NCI-H1694 (cell line): ENCODE measurements at places on chromosomes 1 and 21.

DNA sequence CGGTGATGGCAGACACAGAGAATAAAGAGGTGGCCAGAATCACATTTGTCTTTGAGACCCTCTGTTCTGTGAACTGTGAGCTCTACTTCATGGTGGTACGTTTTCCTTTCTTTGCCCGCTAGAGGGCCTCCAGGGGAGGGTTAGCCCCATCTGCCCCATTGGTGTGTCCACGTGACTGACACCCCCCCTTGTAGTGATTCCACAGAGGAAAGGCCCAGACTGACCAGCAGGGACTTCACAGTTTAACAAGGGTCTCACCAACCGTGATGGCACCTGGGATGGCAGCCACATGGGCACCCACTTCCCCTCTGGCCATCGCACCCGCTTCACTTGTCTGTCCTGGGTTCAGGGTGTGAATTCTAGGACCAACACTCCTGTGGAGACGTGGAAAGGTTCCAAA is 22.3 kb upstream of the SARS1 start:
- DNase-seq = no peak

DNA sequence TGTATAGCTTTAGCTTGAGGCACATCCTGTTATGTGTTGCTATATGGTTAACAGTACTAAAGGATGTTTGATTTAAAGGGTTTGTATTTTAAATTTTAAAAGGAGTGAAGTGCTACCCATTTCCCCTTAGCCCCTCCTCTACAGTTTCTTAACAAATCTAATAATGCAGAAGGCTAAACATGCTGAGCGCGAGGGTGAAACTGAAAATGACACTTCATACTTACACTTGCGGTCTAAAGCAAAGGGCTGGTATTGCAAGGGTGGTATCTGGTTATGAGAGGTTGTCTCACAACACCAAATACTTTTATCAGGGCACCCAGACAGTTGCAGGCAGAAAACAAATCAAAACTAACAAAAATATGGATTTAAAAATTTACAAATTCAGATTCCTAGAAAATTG is 172.3 kb downstream of the SIPA1L2 start:
- DNase-seq = no peak

- DNase-seq = no peak
These were observed 125.6 kb downstream of the BARHL2 start for GRCh38 chr1:90591355-90591969.

DNA sequence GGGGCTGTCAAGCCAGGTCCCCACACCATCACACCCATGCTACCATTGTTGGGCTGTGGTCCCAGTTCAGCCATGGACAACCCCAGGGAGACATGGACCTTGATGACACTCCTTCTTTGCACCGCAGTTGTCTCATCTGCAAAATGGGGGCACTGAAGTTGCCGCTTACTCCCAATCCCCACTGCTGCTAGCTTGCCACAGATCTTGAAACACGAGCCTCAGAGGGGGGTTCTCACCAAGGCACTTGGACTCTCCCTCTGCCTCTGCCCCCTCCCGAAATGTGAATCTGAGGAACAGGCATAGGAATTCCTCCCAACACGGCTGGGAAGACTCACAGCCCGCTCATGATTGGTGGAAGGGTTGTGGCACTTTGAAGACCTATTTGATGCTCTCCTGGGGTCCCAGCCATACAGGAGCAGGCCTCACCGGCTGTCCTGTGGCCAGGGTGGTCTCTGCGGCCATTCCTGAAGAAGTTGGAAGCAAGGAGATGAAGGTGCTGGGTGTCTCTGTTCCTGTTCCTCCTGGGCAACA is 31.1 kb downstream of the RUNX3 start:
- DNase-seq = no peak

- no peak for DNase-seq
These were observed 17.4 kb downstream of the DNM3 start for GRCh38 chr1:171858696-171859095.

GRCh38 chr1:234777856-234778220 is 167.9 kb upstream of the IRF2BP2 start:
- no peak for DNase-seq

GRCh38 chr1:168386492-168386891 is 105.8 kb downstream of the TBX19 start:
- DNase-seq = no peak

GRCh38 chr21:16421965-16422364 is 692.2 kb downstream of the USP25 start:
- no peak for DNase-seq

- DNase-seq = no peak
These were observed 8.8 kb downstream of the NCMAP start for GRCh38 chr1:24564695-24565094.

- DNase-seq = no peak
These were observed 1.8 kb downstream of the SFT2D2 start for GRCh38 chr1:168227620-168228019.

GRCh38 chr1:157193702-157194391 is 55.7 kb upstream of the ETV3 start:
- DNase-seq = peak; percentile 56

GRCh38 chr1:28102189-28102588 is 13.8 kb upstream of the EYA3 start:
- no peak for DNase-seq

GRCh38 chr1:117070124-117070523 is 10.0 kb downstream of the TTF2 start:
- no peak for DNase-seq

- no peak for DNase-seq
These were observed 111.4 kb downstream of the SIK1 start for GRCh38 chr21:43315244-43316137.

- DNase-seq = no peak
These were observed 8.5 kb upstream of the B4GALT3 start for GRCh38 chr1:161185732-161186311.

GRCh38 chr1:100528871-100529270 is 9.1 kb upstream of the GPR88 start:
- DNase-seq = peak; percentile 86

- DNase-seq = no peak
These were observed 44.3 kb upstream of the BATF3 start for GRCh38 chr1:212743901-212744475.

GRCh38 chr1:206952171-206952570 is 5.9 kb upstream of the PIGR start:
- DNase-seq = no peak

DNA sequence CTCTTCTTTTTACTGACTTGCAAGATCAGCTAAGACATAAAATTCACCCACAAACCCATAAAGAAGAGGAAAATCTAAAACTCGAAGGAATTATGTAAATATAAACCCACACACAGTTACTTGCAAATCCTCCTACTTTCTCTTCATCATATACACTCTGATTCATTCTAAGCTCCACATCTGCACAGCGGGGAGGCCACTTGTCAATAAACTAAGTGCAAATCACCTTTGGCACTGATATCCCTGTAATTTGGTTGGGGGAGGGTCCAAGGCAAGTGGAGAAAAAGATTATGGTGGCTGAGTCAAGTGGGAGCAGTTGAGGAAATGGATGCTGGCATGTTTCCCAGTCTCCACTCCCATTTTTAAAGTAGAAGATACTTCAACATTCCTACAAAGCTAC is 596.5 kb downstream of the MATN1 start:
- no peak for DNase-seq

GRCh38 chr1:14513111-14513510 is 85.4 kb upstream of the KAZN start:
- DNase-seq = no peak

DNA sequence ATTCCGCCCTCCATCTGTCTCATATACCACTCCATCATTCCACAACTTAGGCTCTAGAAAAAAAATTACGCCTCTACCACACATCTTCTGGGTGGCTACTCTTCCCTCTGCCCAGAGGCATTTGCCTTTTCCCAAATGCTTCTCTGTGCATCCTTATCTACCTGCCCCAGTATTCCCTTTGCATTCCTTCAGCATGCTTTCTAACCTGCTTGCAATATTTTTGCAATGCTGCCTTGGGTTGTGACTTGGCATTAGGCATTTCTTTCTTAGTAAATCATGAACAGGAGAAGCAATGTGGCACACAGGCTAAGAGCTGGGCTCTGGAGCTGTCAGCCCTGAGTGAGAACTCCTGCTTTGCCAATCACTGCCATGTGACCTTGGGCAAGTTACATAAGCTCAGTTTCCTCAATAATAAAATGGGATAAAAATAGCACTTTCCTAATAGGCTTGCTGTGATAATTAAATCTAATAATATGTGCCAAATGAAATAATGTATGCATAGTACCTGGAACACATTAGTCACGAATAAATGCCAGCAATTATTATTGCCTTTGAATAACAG is 276.0 kb downstream of the ASTN1 start:
- no peak for DNase-seq

DNA sequence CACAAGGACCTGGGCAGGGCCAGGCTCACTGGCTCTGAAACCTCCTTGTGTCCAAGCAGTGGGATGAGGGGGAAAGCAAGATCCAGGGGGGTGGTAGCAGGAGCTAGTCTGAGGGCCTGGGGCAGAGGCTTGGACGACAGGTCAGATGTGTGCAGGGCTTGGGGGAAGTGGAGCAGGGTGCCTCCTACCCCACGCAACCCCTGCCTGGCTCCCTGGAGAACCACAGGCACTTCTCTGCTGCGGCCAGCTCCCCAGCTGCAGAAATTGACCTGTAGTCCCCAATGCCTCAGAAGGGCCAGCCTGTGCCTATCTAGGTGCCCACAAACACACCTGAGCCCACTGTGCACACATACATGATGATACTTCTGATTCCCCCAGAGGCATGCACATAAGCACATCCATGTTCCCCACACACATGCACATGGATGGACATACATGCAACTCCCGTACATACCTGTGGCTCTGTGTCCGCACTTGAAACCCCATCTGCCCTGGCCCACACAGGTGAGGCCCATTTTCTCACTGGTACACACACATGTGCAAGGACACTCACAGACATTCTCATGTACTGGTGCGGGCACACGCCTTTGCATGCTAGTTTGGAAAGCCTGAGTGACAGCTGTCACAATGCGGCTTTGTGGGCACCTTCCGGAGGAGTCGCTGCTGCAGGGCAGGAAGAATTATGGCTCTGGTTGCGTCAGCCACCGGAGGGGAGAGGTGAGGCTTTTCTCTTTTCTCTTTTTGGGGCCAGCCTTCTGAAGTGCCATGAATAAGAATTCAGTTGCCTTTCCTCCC is 247.2 kb upstream of the CSF3R start:
- DNase-seq = no peak

GRCh38 chr1:14524826-14525636 is 73.5 kb upstream of the KAZN start:
- DNase-seq = no peak

DNA sequence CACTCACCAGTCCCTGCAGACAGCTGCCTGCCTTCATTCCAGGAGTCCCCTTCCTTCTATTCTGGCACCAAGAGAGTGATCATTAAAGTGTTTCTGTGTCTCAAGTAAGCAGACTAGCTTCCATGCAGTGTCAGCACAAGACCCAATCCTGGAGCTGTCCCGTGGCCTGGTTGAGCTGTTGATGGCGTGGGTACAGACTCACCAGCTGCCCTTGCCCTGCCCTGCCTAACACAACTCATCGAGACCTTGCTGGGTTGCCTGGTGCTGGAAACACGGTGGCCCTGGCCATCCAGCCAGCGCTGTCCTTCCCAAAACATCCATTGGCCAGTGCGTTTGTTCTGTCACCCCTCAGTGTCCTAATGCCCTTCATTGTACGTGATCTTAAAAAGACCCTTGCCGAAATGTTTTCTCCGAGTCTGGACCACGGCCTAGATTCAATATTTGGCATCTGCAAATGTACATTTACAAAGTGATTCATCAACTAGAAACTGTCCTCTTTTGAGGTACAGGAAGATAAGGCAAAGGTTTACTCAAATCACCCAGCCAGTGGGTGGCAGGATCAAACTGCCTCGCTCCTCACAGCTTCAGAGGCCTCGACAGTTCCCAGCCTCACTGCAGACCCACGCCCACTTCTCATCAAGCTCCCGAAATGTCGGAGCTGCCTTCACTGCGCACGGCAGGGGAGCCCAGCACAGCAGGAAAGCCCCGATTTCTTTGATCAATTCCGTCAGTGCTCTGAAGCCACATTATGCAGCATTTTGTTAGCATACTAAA is 494.2 kb downstream of the KIF26B start:
- no peak for DNase-seq

- no peak for DNase-seq
These were observed 1244.1 kb upstream of the ADGRL4 start for GRCh38 chr1:80250573-80251168.

GRCh38 chr1:12630946-12631530 is 12.8 kb upstream of the AADACL4 start:
- DNase-seq = no peak

DNA sequence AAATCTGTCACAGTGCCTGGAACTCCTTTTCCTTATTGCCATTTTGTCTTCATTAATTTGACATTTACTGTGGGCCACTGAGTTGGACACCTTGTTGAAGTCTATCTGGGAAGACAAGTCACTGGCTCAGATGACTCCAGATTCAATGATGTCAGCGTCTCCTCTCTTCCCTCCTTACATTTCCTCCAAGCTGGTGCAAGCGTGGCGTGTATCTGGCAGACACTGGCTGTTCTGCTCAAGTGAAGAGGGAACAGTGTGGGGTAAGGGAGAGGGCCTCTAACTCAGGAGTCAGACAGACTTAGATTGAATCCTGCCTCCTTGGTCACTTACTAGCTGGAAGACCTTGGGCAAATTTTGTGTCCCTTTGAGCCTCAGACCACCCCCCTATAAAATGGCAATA is 8.7 kb upstream of the ZNF691 start:
- no peak for DNase-seq

DNA sequence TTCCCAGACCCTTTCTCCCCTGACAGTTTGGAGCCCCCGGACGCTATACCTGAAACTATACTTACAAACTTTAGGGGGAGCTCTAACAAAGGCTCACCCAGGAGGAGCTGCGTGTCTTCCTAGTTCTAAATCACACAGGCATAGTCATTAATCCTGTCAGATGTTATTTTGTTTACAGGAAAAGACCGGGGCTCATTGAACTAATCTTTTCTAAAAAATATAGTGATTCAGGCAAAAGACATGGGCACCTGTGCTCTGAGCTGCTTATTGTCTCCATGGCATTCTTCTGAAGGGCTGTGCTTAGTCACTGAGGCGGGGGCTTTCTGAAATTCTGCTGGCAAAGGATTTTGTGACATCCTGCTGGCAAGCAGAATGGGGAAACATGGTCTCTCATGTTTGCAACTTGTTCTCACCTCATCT is 1577.0 kb downstream of the NCAM2 start:
- DNase-seq = peak; percentile 58

DNA sequence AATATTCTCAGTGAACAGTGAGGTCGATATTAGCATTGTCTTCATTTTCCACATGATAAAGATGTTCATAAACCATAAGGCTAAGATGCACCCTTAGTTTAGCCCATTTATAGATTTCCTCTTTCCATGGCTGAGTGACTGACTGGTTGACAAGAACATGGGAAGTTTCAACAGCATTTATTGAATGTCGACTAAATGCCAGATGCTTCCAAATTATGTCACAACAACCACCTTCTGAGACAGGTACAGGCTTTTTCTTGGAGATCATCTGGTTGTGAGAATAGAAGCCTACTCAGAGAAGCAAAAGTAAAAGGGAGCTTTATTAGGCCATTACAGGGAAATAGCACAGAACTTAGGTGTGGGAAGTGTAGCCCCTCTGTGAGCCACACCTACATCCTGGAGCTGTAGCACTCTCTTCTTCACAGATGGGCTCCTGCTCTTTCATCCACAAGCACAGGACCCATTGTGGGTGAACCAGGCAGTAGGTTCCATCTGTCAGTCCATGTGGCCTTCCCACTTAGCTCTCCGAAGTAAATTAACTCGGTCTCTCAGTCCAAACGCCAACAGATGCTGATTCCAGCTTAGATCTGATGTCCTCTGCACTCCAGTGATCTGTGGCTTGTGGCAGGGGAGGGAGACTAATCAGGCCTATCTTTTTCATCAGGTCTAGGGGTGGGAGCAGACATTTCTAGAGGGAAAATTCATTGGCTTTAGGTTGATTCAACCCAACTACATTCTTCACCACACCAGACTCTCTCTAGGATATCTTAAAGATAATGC is 14.3 kb downstream of the ATP2B4 start:
- DNase-seq = peak; percentile 97
